Activated T-helper 9 cell treated with anti-CD3 and anti-CD28 coated beads, Interleukin-2, amount 50 U/mL, for 16 hours (primary cell): ENCODE measurements at places on chromosomes 12 and 14.

GRCh38 chr14:103292426-103293374 is 41.3 kb upstream of the EIF5 start:
- DNase-seq = peak; percentile 60

- DNase-seq = no peak
These were observed 141.3 kb downstream of the PLXNC1 start for GRCh38 chr12:94289461-94290312.

GRCh38 chr14:51219473-51220448 is 20.3 kb upstream of the TMX1 start:
- no peak for DNase-seq

- no peak for DNase-seq
These were observed 117.4 kb downstream of the DAD1 start for GRCh38 chr14:22471545-22472121.

- no peak for DNase-seq
These were observed 1.1 kb upstream of the TRAF3 start for GRCh38 chr14:102775855-102776760.

GRCh38 chr14:47277703-47278102 is 397.7 kb downstream of the MDGA2 start:
- DNase-seq = no peak

GRCh38 chr12:132116709-132117557 is 27.2 kb downstream of the DDX51 start:
- DNase-seq = no peak

- DNase-seq = no peak
These were observed 69.3 kb upstream of the ADAMTS20 start for GRCh38 chr12:43621262-43621661.

DNA sequence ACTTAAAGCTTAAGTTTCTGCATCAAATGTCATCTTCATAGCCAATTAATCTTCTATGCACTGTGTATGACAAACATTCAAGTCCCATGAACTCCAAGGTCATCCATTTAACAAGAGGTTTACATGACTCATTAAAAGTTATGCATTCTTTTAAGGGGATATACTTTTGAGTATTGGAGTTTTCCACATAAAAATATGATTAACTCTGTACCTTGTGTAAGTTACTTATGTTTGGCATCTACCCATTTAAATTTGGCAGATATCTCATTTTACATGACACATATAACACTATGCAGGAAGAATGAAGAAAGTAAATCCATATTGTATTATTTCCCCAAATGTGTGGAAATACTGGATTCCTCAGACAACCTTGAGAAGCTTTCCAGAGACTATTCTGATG is 240.2 kb downstream of the PAX9 start:
- no peak for DNase-seq

- no peak for DNase-seq
These were observed 66.5 kb downstream of the TBC1D30 start for GRCh38 chr12:64890873-64891468.

GRCh38 chr12:9806714-9807113 is 20.6 kb upstream of the KLRF1 start:
- no peak for DNase-seq

- DNase-seq = no peak
These were observed 73.8 kb downstream of the DYRK2 start for GRCh38 chr12:67722296-67722695.

GRCh38 chr14:98112194-98112780 is 1159.7 kb downstream of the BCL11B start:
- DNase-seq = no peak

- DNase-seq = no peak
These were observed 23.3 kb downstream of the NINJ2 start for GRCh38 chr12:639988-640387.

DNA sequence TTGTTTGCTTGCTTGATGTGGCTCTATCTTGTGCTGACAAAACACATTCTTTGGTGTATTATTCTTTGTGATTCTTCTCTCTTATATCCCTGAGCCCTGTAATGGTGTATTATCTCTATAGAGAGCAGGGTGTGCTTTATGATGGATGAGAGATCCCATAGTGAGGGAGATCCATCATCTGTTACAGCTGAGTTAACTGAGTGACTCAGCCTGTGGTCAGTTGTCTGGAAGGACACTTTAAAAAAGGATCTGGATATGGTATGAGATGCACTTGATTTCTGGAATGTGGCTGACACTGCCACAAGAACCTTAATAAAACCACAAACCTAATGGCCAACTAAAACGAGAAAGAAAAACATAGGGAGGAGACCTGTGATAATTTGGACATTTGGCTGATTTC is 461.4 kb upstream of the SYT1 start:
- DNase-seq = no peak

DNA sequence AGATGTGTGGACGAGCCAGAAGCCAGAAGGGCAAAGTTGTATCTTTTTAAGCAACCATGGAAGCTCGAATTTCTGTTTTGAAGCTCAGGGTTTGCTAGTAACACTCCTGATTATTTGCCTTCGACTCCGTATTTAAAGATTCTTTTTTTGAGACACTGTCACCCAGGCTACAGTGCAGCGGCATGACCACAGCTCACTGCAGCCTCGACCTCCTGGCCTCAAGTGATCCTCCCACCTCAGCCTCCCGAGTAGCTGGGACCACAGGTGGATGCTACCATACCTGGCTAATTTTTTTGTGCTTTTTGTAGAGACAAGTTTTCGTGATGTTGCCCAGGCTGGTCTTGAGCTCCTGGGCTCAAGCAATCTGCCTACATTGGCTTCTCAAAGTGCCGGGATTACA is 18.7 kb upstream of the OASL start:
- DNase-seq = no peak

GRCh38 chr14:83300476-83301064 is 1766.9 kb upstream of the SEL1L start:
- no peak for DNase-seq

DNA sequence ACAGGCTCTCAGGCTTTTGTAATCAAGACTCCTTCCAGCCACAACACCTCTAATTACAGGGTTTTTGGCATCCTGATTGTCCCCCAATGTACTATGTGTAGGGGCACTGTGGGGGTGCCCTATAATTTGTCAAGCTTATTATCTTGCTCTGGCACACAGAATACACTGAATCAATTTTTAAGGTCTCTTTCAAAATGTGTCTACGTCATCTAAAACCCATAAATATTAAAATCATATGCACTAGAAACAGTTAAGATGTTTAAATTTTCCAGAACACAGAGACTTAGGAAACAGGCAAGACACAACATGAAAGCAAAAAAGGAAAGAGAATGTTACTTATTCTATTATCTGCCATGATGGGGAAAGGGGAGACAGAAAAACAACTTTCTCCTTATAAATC is 665.7 kb downstream of the NRXN3 start:
- no peak for DNase-seq

- DNase-seq = no peak
These were observed 1.8 kb upstream of the GMFB start for GRCh38 chr14:54490445-54491175.

DNA sequence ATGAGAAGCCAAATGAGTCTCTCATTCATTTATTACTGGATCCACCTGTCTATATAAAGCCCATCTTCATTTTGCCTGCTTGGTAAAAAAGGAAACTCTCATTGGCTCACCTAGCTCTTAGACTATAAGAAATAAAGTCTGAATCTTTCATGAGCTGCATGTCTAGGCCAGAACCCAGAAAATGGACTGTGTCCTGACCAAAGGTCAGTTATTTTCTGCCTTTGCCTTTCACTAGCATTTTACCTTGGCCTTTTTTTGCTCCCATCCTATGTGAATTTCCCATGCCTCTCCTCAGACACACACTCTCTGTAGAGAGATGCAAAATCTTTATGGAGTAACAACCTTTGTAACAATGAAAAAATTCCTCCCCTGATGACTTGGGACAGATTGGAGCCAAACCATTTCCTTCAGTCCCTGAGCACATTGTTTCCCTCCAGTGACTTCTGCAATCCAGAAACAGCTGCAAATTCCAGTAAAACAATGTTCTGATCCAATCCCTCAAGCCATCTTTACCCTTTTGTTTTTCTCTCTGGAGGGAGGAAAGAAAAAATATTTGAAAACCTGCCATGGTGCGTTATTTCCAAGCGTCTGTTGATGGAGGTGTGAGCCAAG is 33.6 kb upstream of the MAP3K9 start:
- DNase-seq = no peak
